ENCODE measurements at places on chromosomes 2 and 18.

- DNase-seq: no peak
- no peaks in the 10 kb centered on the region for H3K27me3 ChIP-seq
- H3K4me3 ChIP-seq: no peak overlapping the region
- no peaks in the 10 kb centered on the region for H3K4me1 ChIP-seq
- H3K36me3 ChIP-seq: no peaks in the 10 kb centered on the region
- no peak overlapping the region for H3K27ac ChIP-seq
These were observed 31.0 kb downstream of the BCL11A start for GRCh38 chr2:60522462-60522861.

GRCh38 chr2:7452110-7452876, 535.1 kb downstream of the RNF144A start:
- no peak for DNase-seq
- no peak overlapping the region for H3K4me3 ChIP-seq
- H3K4me1 ChIP-seq: no peaks in the 10 kb centered on the region
- H3K36me3 ChIP-seq: no peaks in the 10 kb centered on the region
- no peaks in the 10 kb centered on the region for H3K27me3 ChIP-seq

GRCh38 chr2:126317790-126318431, 338.0 kb upstream of the GYPC start:
- no peaks in the 10 kb centered on the region for H3K36me3 ChIP-seq

GRCh38 chr2:204551512-204551863, 6.2 kb downstream of the PARD3B start:
- H3K27ac ChIP-seq: no peak overlapping the region
- no peak overlapping the region for H3K4me3 ChIP-seq
- H3K4me1 ChIP-seq: peaks cover 22% of the 10 kb centered on the region
- no peaks in the 10 kb centered on the region for H3K36me3 ChIP-seq

GRCh38 chr2:132937629-132938028, 267.6 kb upstream of the LYPD1 start:
- no peaks in the 10 kb centered on the region for H3K27me3 ChIP-seq
- no peak overlapping the region for H3K27ac ChIP-seq
- no peaks in the 10 kb centered on the region for H3K36me3 ChIP-seq
- H3K4me3 ChIP-seq: no peak overlapping the region

GRCh38 chr2:150878356-150878755, 383.3 kb downstream of the RBM43 start:
- no peak overlapping the region for H3K4me3 ChIP-seq
- peaks cover 4% of the 10 kb centered on the region for H3K4me1 ChIP-seq
- no peak overlapping the region for H3K27ac ChIP-seq
- no peaks in the 10 kb centered on the region for H3K27me3 ChIP-seq
- no peak for DNase-seq
